ENCODE measurements at places on chromosomes 12 and 14. TPM values are rescaled to one million over a fixed set of nuclear protein-coding genes. Genes with fewer than 3 reads are reported as not detected.
A peak's percentile ranks its signal among the peaks of the same experiment; 100 is the strongest.

DNA sequence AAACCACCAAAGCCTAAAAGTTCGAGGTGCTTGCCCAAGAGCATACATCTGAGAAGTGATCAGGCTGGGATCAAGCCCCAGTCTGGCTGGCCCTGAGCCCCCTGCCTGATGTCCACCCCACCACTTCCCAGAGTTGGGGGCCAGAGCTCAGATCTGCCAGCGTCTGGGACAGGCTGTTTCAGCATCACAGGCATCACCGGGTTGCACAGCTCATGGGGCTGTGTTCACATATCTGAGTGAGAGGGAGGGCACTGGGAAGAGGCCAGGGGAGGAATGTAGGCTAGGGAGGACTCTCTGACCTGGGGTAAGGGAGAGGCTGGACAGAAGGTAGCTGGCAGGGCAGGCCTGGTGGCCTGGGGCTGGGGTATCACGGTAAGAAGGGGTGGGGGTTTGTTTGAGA is 6.0 kb downstream of the TGM1 start:
- DNase-seq: no peak

GRCh38 chr14:38789805-38790204 is 313.2 kb downstream of the SEC23A start:
- DNase-seq: no peak

DNA sequence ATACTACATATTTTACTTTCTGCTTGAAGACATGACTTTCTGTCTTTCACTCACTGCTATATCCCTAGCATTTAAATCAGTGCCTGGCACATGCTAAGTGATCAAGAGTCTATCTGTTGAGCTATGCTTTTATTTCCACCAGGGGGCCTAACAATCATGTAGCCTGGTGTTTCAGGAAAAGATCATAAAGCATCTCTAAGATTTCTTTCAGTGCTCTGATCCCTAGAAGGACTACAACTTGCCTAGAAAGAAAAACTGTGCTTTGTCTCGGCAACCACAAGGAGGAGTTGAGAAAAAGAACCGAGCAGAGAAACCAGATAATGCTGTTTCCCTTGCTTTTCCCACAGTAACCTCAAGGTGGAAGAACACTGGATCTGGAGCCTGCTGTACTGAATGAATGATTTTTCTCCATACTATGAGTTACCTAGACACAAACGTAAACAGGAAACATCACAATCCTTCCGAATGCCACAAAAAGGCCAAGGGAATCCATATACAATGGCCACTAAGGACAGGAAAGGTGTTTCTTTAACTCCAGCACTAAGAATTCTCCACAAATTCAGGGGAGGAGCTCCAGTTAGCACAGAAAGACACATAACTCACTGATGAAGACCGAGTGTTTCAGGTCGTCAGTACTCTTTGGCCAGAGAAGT is 1.2 kb downstream of the CRY1 start:
- peak; percentile 85 for DNase-seq

- DNase-seq: no peak
Measured at GRCh38 chr14:20608383-20609110, 17.4 kb upstream of the RNASE12 start.

GRCh38 chr14:26382901-26383685 is 214.7 kb downstream of the NOVA1 start:
- no peak for DNase-seq

DNA sequence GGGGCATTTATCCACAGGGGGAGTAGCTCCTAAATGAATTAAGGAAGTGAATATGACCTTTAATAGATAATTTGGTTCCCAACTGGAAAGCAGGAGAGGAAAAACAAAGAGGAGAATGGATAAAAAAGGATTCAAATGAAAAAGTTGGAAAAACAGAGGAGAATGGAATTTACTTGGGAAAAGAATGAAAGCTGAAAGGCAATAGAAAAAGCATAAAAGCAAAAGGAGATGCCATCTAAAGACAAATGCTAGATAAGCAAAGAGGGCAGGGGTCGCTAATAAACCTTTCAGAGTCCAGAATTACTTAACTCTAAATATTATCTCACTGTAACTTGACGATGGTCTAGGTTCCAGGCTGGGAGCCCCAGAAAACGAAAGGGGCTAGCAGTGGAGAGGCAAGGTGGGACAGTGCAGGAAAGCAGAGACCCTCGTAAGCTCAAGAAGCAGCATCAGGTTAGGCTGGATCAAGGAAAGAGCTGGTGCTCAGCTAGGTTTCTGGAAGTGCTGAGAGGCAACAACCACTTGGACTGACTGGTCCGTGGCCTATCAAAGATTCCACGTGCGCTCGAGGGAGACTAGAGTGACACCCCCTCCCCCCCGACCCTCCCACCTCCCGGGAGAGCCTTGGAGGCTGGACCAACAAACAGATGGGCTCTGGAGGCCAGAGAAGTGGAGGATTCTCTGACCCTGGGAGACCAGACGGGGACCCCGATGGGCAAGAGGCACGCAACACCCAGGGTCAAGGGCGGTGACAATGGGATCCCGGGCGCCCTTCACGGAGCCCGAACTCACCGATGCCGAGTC is 1.2 kb downstream of the SLC2A13 start:
- DNase-seq: no peak

- DNase-seq: no peak
Measured at GRCh38 chr12:102343361-102344121, 136.8 kb downstream of the IGF1 start.

GRCh38 chr14:100362311-100362927 is 39.3 kb downstream of the SLC25A47 start:
- DNase-seq: no peak

- DNase-seq: no peak
Measured at GRCh38 chr12:84772281-84772680, 140.3 kb downstream of the SLC6A15 start.

GRCh38 chr14:31770271-31770670 is 209.1 kb downstream of the NUBPL start:
- no peak for DNase-seq

GRCh38 chr12:54993181-54993835 is 8.7 kb upstream of the TESPA1 start:
- peak; percentile 63 for DNase-seq

GRCh38 chr12:74551291-74551690 is 13.7 kb downstream of the ATXN7L3B start:
- DNase-seq: no peak

- DNase-seq: no peak
Measured at GRCh38 chr12:2628401-2628800, 166.4 kb upstream of the FKBP4 start.

DNA sequence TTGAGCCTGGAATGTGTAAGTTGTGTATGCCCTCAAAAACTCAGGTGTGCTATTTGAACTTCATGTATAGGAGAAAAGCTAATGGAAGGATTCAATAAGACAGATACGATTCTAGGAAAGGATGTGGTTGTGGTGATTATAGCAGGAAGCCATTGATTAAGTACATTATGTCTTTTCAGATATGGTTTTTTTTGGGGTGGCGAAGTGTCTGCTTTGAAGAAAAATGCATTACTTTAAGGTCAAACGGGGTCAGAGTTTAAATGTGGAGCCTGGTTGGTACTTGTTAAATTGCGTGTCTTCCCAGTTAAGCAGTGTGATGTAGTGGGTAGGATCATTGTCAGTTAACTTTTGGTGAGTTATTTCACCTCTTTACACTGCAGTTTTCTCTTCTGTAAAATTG is 13.0 kb upstream of the NUP107 start:
- no peak for DNase-seq

DNA sequence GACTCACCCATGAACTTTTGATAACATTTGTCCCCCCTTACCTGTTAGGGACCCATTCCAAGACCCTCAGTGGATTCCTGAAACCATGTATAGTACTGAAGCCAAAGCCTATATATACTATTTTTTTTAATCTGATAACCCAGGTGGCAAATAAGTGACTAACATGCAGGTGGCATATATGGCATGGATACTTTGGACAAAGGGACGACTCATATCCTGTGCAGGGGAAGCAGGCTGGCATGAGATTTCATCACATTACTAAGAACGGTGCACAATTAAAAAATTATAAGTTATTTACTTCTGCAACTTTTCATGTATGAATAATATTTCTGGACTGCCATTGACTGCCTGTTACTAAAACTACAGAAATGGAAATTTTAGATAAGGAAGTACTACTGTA is 880.1 kb upstream of the FBXO33 start:
- no peak for DNase-seq

- DNase-seq: no peak
Measured at GRCh38 chr12:93708952-93709351, 31.8 kb downstream of the CRADD start.

DNA sequence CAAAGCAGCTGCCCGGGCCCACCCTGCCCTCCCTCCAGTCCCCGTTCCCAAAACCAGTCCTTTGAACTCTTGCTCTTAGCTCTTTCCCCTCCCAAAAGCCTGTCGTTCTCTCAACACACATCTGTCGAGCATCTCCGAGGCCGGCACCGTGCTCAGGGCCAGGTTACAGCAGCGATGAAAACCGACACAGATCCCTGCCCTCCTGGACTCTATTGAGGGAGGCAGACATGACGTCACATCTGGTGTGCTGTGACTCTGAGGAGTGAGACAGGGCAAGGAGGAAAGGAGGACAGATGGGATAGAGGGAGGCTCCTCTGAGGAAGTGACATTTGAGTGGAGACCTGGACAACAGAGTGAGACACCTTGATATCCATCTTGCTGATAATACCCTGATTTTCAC is 34.6 kb upstream of the PWP1 start:
- DNase-seq: no peak

DNA sequence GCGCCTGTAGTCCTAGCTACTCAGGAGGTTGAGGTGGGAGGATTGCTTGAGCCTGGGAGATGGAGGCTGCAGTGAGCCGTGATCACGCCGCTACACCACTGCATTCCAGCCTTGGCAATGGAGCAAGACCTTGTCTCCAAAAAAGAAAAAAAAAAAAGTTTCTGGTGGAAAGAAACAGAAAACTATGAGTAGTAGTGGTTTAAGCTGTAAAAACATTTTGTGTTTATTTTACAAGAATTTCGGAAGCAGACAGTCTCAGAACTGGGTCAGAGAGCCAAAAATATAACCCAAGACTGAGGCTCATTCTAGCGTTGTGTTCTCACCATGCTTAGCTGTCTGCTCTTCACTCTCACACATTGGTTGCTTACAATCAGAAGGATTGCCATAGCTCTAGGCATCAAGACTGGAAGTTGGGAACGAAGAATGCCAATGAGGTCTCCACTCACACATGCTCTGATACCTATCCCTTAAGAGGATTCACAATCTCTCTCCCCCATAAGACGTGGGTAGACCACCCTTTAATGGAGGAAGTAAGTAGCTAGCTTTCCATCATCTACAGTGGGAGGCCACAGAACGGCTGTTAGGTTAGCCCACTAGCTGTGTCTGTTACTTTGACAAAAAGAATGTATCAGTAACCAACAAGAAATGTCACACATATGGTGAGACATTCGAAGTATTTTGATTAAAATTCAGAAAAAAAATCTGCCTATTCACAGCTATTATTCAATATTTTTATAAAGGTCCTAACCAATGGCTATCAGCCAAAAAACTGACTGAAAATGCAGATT is 117.6 kb upstream of the RASSF8 start:
- DNase-seq: no peak

DNA sequence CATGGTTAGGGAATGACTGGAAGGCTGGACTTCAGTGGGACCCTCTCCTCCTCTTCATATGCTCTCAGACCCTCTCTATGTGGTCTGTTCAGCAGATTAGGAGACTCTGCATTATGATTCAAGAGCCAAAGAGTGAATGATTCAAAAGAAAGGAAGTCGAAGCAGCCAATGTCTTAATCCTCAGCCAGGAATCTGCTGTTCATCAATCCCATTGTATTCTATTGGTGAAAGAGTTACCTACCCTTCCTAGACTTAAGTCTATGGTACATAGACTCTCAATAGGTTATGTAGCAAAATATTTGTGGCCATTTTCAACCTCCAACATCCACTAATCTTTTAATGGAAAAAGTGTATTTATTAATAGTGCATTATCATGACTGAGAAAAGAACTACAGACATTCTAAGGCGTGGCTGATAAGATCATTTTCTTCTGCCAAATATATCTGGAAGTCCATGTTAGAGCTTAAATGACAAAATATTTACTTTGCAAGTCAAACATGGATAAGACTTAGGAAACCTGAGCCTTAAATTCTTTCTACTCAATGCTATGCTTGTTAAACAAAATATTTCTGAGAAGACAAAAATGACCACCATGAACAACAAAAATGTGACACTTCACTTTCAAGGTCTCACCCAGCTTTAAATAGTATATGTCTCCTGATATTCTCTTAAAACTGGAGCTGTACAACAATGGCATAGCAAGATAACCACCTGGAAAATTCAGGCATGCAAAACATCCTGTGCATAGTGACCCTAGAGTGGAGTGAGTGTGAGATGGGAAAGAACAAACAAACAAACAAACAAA is 1100.6 kb downstream of the GALC start:
- DNase-seq: no peak

- no peak for DNase-seq
Measured at GRCh38 chr14:60505448-60505847, 3.5 kb upstream of the SIX6 start.

- DNase-seq: no peak
Measured at GRCh38 chr14:53023325-53023724, 72.5 kb upstream of the FERMT2 start.

DNA sequence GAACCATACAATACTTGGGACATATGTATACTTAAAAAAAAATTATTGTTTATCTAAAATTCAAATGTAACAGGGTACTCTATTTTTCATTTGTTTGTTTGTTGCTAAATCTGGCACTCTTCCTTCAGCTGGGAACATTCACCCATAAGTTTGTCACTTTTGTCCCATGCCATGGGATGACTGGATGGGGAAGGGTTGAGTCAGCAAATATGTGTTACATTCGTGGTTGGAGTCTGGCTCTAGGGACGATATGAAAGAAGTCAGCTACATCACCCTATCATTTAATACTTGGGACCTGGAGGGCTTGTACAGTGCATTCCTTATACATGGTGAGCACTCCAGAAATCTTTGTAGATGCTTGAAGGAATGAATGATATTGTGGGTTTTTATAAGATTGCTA is 131.3 kb downstream of the IPO8 start:
- no peak for DNase-seq

DNA sequence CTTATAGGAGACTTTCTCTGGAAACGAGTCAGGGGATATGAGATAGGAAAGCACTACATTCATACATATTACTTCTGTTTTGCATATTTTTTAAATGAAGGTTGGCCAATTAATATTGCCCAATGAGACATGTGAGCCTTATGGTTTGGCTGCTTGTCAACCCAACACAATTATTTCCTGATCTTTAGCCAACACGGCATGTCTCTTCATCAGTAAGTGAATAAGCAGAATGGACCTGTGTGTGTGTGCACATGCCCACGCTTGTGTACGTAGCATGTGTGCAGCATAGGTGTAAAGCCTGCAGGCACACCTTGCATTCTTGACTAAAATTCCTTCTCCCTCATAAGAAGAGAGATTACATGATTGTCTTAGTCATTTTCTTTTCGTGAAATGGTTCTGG is 88.3 kb downstream of the STON2 start:
- DNase-seq: no peak

RXYLT1 gene
- polyA plus RNA-seq: 20.1 TPM

DIO2 gene
- 1.9 TPM for polyA plus RNA-seq

SCNN1A gene
- 0.49 TPM for polyA plus RNA-seq

OR6C76 gene
- polyA plus RNA-seq: not detected

CLEC14A gene
- polyA plus RNA-seq: 24.4 TPM

FGF23 gene
- not detected for polyA plus RNA-seq

LRP1 gene
- 130 TPM for polyA plus RNA-seq

Data from hindlimb muscle (tissue), 1 donor.